Naive thymus-derived CD8-positive, alpha-beta T cell (primary cell): ENCODE measurements at places on chromosomes 2 and 18. TPM values are rescaled to one million over a fixed set of nuclear protein-coding genes. Genes with fewer than 3 reads are reported as not detected.
A peak's percentile ranks its signal among the peaks of the same experiment; 100 is the strongest.

GRCh38 chr2:100615886-100616285 is 53.1 kb downstream of the PDCL3 start:
- H3K27me3 ChIP-seq = peaks cover 1% of the 10 kb centered on the region
- no peak overlapping the region for H3K4me3 ChIP-seq
- no peak for DNase-seq
- no peaks in the 10 kb centered on the region for H3K36me3 ChIP-seq

DNA sequence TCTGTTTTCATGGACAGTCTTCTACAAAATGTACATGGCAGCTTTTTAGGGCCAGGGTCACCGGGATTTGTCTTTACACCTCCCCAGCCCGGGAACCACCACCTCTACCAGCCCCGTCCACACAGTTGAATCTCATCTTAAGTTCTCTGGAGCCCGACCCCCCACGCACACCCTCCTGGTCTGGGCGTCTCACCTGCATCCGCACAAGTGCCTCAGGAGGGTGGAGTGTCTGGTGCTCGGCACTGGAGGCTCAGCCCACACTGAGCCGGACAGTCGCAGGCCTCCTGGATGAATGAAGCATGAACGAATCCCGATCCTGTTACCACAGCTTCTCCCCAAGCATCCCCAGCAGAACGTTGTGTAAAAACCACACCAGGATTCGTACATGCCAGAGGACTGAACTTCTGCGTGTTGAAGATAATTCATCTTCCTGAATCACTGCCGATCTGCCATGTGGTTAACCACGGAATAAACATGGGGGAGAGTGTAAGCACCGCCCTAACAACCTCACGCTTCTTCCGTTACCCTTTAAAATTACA is 162.0 kb downstream of the RTP5 start:
- DNase-seq = peak; percentile 82
- H3K36me3 ChIP-seq = peaks cover 27% of the 10 kb centered on the region
- peak overlapping the region; percentile 88 for H3K4me3 ChIP-seq
- peak overlapping the region; percentile 95 for H3K27ac ChIP-seq
- H3K27me3 ChIP-seq = no peaks in the 10 kb centered on the region
- peaks cover 37% of the 10 kb centered on the region for H3K4me1 ChIP-seq

DNA sequence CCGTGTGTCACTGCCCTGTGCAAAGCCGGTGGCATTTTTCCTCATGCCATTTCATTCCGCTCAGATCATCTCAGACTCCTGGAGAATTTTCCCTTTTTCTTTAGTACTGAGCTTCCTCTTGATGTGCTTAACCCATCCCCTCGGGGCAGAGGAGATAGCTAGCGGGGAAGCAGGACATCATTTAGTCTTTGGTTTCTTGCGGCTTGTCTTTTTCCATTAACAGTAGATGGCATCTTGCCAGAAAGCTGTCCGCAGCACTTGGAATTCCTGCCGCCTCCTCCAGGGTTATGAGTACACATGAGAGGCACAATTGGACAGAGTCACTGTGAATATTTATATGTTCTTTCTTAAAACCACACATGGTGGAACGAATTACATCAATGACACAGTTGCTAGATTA is 226.6 kb downstream of the ALPK2 start:
- H3K27ac ChIP-seq = no peak overlapping the region
- DNase-seq = no peak
- no peaks in the 10 kb centered on the region for H3K27me3 ChIP-seq
- H3K36me3 ChIP-seq = peaks cover 2% of the 10 kb centered on the region
- no peak overlapping the region for H3K4me3 ChIP-seq

DNA sequence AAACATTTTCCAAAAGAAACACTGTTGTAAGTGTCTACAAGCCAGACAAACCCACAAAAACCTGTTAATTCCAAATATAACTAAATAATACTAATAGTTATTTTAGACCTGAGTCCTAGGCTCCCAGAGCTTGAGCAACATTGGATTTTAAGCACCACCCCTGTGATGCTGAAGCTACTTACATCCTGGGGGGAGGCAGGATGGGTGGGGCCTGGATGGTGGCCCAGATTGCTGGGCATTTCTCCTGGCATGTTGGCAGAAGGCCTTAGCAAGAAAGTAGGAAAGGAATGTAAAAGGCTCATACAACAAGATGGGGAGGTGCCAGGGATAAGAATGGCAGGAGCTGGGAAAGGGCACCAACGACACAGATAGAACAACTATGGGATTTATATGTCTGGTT is 50.7 kb upstream of the OTX1 start:
- DNase-seq = no peak
- H3K4me3 ChIP-seq = no peak overlapping the region

DNA sequence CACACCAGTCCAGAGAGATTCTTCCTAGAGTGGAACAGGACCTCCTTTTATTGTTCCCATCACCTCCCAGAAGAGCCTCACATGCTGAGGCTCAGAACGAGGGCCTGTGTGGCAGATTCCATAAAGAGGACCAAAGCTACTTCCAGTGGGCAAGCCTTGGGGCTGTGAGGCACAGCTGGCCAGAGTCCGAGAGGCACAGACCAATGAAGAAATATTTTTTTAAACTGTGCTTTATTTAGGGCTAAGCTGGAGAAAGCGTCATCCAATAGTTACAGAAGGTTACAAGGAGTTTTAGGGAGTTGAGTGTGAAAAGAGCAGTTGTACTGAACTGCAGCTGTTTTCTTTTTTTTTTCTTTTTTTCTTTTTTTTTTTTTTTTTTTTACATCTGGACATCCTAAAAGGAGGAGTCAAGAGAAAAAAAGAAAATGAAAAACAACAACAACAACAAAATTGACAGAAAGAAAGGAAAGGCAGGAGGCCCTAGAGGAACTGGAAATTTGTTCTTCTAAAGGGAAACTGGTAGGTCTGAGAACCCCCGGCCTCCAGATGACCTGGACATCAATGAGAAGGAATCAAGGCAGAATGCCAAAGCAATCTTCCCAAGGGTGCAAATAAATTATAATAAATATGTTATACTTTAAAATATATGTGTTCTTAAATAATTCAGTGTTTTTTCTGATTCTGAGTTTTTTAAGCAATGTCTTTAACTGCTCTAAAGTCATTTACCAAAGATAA is 322.6 kb downstream of the CELF4 start:
- no peak overlapping the region for H3K4me3 ChIP-seq
- H3K27ac ChIP-seq = no peak overlapping the region
- H3K4me1 ChIP-seq = no peaks in the 10 kb centered on the region
- peaks cover 13% of the 10 kb centered on the region for H3K36me3 ChIP-seq
- H3K27me3 ChIP-seq = peaks cover 28% of the 10 kb centered on the region
- DNase-seq = no peak

The ALLC gene
- not detected for total RNA-seq

The PRKAG3 gene
- not detected for total RNA-seq

The RAB17 gene
- total RNA-seq = not detected

The LRP1B gene
- not detected for total RNA-seq

The EPB41L3 gene
- total RNA-seq = 1.4 TPM
